Nucleus accumbens (tissue), 56 donors: ENCODE measurements at places on chromosomes 2 and 18.

DNA sequence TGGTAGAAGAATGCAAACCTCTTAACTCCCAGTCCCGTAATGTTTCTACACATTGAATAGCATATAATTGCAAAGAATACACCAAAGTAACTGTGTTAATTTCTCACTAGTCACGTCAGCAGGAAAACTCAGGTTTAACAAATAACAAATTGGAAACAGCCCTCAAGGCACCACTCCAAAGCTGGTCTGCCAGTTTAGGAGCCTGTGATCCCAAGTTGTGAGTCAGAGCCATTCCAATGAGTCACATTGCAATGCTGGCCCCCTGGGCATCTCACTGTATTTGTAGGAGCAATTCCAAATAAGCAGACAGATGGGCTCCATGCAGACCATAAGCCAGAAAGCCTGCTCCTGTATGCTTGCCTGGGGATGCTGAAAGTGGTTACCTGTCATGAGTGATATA lies 143.2 kb upstream of the SETBP1 start:
- no peak for DNase-seq

- DNase-seq: no peak
Measured at GRCh38 chr2:156115338-156115737, 217.2 kb downstream of the NR4A2 start.

- DNase-seq: peak; percentile 10
Measured at GRCh38 chr2:218296847-218297246, 4.5 kb upstream of the TMBIM1 start.

DNA sequence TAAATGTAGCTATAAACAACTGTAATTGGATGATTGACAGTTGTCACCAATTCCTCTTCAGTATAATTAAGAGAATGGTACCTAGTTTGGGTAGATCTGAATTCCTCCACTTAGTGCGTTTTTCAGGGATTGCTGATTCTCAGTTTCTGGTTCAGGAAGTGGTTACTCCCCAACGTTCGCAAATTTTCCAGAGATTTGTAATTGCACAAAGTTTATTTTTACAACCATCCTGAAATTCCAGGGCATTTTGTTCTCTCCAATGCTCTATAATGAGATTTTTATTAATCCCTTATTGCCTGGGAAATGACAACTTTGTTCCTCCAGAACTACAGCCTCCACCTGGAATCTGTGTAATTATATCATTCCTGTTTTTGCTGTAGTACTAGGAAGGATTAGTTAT lies 710.6 kb upstream of the ZEB2 start:
- no peak for DNase-seq

- DNase-seq: no peak
Measured at GRCh38 chr2:10006236-10007161, 36.9 kb upstream of the KLF11 start.
